ENCODE measurements at places on chromosomes 13 and 19.

DNA sequence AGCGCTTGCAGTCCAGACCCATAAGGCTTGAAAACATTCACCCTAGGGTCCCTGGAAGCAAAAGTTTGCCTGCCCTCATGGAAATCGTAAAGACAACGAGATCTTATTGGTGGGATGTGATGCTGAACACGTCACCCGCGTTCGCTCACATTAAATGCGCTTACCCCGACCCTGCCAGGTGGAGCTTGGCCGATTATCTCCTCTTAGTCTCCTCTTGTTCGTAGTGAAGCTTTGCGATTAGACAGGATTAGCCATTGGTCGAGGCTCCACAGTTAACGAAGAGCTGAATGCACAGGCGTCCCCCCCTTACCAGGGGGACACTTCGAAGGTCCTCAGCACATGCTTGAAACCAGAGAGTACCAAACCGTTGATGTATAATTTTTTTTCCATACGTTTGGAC lies 16.0 kb upstream of the KDM4B start:
- DNase-seq: no peak

DNA sequence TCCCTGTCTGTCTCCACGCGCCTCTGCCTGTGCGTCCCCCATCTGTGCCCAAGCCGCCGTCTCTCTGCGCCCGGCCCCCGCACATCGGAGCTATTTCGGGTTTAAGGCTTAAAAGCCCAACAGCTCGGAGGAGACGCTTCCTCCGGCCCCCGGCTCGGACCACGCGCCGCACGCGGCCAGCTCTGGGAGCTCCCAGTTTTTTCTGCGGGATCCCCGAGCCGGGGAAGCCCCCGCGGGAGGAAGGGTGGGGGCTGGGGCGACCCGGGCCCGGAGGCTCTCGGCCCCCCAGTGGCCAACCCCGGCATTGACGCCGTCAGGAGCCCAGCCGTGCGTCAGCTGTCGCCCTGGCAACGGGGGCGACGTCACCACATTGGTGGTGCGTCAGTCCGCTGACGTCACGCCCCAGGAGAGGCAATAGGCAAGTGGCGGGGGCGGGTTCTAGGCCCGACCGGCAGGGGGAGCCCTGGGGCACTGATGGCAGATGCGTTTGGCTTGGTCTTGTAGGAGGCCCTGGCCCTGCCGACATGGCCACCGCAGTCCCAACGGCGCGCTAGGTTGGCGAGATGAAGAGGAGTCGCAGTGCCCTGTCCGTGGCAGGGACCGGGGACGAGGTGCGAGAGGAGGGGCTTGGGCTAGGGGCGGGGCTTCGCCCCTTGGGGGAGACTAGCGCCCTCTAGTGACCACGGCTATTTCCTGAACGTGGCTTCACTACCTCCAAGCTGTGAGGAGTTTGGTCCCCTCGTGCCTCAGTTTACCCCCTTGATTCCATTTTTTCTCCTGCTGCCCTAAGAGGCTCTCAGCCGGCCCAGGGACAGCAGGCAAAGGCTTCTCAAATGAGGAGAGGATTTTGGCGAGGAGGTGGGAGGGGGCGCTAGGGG lies 3.7 kb upstream of the PDE4A start:
- peak; percentile 89 for DNase-seq

DNA sequence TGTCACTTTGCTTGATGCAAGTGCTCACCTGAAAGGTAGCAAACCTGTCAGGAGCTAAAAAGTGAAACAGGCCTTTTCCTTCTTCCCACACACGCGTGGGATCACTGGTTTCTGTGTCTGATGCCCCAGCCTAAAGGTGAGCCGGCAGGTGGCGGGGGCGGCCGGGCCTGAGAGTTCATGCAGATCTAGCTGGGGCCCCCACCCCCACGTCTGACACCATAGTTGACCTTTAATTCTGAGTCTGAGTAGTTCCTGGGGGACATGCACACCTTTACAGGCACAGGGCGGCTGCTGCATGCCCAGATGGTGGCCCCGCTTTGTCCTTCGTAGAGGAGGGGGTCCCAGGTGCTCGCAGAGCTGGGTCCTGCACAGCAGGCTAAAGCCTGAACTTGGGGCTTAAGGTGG lies 345.3 kb downstream of the TEX29 start:
- no peak for DNase-seq

DNA sequence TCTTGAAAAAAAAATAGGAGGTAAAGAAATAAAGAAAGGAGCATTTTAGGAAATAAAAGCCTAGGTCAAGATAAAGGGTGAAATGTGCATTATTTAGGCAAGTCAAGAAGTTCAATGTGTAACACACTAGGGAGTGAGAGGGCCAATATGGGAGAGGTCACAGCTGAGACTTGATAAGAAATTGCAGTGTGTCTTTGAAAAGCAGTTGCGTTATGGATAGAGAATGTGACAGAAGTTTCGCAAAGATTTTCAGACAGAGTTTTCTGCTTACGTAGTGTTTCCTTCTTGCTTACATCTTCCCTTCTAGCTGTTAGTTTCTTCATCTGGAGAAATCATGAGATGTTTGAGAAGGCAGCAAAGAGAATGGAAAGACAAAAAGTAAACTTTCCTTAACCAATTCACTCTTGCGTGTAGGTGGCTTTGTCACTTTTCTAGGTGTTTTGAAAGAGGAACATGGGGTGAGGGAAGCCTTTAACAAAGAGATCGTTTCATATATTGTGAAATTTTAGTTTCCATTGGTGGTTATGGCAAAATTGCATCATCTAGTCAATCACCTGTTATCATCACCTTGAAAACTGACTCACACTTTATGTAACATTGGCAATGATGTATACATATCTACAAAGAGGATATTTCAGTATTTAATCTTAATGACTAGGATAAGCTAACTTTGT lies 975.5 kb downstream of the OLFM4 start:
- no peak for DNase-seq

GRCh38 chr19:281992-282391 lies 9.2 kb downstream of the PLPP2 start:
- DNase-seq: no peak

Measured in fibroblast of skin of scalp (primary cell).